ENCODE measurements at places on chromosomes 7 and 10.

DNA sequence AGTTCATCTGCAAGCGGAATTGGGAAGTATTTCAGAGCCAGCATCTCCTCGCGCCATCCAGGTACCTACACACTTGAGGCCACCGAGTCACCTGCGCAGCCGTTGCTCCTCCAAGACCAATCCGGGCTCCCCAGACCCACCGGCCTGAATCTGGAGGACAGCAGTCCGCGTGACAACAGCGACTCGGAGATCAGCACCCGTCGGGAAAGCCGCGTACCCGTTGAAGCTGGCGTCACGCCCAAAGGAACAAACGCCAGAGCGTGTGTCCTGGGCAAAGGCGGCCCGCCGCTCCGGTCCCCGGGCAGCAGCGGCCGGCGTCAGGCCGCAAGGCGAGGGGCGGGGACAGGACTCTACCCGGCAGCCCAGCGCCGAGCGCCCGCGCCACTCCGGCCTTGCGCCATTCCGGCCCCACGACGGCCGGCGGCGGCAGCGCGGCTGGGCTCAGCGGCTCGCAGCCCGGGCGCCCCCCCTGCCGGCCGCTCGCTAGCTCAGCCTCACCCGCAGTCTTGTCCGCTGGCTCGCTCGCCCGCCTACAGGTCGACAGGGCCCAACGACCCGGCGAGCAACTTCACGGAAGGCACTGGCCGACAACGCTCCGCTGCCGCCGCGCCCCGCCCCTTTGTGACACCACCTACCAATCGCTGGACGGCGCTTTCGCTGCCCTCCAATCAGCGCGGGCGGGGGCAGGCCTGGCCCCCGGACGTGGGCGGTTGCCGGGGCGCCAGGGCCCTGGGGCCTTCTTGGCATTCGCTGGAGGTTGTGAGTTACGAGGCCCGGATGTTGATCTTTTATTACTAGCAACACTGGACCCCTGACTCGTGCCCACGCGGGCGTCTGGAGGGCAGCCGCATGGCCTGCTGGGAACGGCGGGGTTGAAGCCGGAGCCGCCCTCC, at the start of gene ZFAND4:
TSS of gene ZFAND4 (minus strand) at position 592 of the 893 bp plus-strand sequence. CDS start 9,047 bp downstream, outside the sequence.
- peak; percentile 97 for DNase-seq

- DNase-seq, result peak; percentile 78
These were observed 7.0 kb downstream of the PKD1L1 start for GRCh38 chr7:47941136-47941844.

GRCh38 chr7:98556288-98556687, 60.8 kb upstream of the NPTX2 start:
- DNase-seq, result no peak

DNA sequence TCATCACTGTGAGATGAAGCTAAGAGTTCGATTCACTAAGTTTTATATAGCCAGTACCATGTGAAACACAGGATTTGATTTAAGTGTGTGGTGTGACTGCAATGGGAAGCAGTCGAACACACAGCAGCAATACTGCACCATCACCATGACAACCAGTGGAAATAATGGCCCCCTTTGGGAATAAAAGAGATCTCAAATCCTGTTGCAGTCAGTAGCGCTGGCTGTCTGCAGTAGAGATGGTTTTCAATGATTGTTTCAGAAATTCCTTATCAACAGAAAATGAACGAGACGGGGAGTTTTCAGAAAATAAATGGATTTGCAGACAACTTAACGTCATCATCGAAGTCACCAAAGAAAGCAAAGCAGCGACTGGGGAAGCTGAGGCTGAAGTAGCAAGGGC, 91.0 kb downstream of the PTPRE start:
- no peak for DNase-seq

- no peak for DNase-seq
These were observed 169.8 kb downstream of the ZNF248 start for GRCh38 chr10:37687581-37687980.

DNA sequence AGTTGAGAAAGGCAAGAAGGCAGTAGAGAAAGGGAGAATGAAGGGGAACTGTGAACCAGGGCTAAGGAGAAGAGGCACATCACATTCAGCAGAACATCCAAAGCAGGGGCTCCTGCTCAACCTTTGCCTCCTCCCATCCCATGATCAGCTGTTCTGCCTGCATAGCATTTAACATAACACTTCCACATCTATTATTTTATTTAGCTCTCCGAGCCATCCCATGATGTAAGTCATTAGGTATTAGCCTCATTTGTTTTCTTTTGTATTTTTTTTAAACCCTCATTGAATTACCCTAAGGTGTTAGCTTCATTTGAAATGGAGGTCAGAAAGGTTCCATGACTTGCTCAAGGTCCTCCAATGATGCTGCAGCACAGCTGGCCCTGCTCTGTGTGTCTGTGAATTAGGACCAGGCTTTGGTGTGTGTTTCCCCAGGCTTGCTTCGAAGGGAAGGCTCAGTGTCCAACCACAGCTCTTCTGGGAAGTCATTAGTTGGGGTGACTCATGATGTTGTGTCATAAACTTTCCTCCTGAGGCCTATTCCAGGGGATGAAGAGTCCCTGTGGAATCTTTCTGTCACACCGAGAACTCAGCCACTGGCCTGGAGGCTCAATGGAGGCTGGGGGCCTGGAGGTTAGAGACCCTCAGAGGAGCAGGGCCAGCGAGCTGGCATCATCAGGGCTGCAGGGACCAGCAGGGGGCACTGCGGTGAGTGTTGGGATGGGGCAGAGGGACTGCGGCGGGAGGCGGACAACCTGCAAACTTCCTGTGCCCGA, 16.5 kb downstream of the NPFFR1 start:
- peak; percentile 94 for DNase-seq

DNA sequence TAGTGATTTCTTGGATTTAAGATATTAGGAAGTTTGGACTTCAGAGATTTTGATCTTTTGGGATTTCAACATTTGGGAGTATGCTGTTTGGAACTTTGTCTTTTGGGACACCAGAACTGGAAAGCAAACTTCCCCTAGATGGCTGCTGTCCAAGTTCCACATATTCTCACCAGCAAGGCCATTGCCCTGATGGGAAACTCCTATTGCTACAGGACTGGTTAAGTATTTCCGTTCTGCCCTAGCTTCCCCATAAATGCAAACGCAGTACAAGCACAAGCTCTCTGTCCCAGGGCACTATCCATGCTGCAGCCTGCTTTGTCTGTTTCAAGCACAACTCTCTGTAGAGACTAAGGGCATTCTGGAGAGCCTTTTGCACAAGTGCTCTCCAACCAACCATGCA, 79.3 kb upstream of the SLC25A13 start:
- DNase-seq, result no peak

GRCh38 chr7:130995252-130996081, 261.5 kb upstream of the KLF14 start:
- DNase-seq, result peak; percentile 58

GRCh38 chr7:42292991-42293521, 56.0 kb upstream of the GLI3 start:
- no peak for DNase-seq

GRCh38 chr10:126156503-126156902, 231.8 kb downstream of the ADAM12 start:
- DNase-seq, result no peak

GRCh38 chr7:54796150-54796549, 37.1 kb upstream of the SEC61G start:
- no peak for DNase-seq

GRCh38 chr7:155460926-155461613, 3.1 kb downstream of the EN2 start:
- no peak for DNase-seq

DNA sequence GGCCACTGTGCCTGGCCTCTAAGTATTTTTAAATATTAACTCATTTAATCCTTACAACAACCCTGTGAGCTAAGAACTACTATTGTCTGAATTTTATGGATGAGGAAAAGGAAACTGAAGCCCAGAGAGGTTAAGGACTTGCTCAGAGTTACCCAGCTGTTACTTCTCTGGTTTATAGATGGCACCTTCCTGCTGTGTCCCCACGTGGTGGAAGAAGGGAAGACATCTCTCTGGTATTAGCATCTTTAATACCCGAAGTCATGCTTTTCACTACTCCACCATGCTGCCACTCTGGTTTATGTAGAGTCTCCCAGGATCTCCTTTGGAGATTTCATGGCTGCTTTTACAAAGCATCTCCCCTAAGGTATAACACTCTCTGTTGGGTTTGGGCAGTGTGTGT, 105.5 kb upstream of the MKLN1 start:
- DNase-seq, result no peak

- DNase-seq, result no peak
These were observed 157.1 kb downstream of the TSPAN12 start for GRCh38 chr7:120700796-120701195.

GRCh38 chr10:48609441-48609840, 4.6 kb upstream of the ARHGAP22 start:
- no peak for DNase-seq

GRCh38 chr7:7764520-7765396, 46.4 kb upstream of the RPA3 start:
- no peak for DNase-seq

DNA sequence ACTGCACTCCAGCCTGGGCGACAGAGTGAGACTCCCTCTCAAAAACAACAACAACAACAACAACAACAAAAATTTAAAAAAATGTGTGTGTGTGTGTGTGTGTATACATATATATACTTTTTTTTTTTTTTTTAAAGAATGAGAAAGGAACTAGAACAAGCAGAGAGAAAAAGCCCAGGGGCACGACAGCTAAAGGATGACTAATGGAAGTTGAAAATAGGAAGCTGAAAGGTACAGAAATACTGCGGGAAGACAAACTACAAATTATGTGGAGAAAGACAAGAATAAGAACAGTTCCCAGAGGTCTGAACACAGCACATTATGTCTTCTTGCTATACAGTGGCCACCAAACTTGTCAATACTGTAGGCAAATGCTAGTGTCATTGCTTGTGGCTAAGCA, 141.9 kb upstream of the PRSS1 start:
- no peak for DNase-seq

DNA sequence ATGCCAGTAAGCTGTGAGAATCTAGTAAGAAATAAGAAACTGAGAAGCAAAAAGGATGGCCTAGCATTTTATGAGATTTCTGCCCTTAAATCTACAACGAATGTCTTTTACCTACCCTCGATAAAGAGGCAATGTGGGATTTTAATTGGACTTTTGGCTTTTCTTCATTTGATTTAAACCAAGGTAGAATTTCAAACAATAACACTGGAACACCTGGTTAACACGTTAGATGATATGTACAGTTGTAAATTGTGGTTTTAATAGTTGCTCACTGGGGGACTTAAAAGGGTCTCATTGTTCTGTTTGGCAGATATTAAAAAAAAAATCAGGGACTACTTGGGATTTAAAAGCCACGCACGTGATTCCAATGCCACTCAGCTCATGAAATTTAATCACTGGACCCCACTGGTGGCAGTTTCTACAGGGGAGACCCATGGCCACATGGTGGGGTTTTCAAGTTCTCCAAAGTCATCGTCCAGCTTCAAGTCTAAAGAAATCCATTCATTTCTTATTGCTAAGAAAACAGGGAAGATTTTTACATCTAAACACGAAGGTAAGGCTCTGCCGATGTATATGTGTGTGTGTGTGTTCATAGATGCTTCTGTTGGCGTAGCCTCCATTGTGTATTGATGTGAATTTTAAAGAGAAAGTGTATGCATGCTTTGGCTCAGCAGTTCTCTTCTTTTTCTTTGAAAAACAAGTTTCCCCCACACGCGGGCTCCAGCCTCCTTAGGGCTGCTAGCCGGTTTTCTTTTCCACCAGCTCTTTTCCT, 588.6 kb upstream of the MKI67 start:
- no peak for DNase-seq

DNA sequence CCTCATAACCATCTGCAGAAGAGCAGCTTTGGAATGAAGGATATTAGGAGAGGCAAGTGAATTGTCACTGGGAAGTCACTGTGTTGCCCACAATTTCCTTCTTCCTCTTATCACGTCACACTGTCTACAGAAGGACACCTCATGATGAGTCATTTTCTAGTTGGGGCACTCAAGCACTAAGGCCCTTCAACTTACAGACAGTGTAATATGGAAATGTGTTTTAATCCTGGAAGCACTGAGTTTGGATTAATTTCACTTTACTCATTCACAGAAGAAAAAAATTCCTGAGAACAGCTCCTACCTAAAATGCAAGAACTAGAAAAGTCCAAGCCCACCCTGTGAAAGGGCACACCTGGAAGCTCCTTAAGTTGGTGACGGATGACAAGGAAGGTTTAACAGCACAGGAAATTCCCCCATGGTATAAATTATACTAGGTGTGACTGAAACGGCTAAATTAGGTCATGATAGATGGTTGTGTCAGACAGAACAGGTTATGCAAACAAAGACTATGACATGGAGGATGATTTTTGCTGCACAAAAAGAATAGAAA, 56.6 kb downstream of the PARD3 start:
- peak; percentile 85 for DNase-seq

DNA sequence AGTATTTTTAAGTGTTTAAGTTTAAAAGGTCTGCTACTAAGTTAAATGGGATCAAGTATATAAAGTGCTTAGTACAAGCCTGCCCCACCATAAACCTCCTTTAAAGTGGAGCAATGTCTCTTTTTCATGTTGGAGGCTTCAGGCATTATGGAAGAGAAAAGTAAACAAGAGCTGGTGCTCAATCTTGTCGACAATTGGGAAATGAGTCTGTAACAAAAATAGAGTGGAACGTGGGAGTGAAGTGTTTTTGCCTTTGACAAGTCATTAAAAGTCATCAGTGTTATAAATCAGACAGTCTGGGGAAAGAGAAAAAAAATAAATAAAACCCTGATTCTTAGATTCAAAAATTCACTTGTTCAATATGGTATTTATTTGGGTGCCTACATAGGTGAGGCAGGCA, 44.7 kb downstream of the DNAJC12 start:
- DNase-seq, result no peak

DNA sequence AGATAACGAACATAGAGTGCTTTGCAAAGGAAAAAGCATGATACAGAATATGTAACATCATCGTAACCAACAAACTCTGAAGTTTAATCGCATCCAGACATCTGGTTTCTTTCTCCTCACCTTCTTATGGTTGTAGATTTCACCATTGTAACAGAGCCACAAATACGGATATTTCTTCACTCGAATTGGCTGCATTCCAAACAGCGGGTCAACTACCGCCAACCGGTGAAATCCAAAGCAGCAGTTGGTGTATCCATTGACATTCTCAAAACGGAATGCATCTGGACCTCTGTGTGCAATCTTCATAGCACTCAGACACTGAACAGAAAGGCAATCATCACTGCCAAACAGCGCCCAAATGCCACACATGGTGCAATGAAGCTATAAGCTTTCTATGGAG, 3.4 kb downstream of the ASNS start:
- no peak for DNase-seq

- DNase-seq, result no peak
These were observed 101.5 kb upstream of the MTPN start for GRCh38 chr7:136078630-136079029.

- no peak for DNase-seq
These were observed 65.3 kb downstream of the HOXA1 start for GRCh38 chr7:27030393-27031050.

DNA sequence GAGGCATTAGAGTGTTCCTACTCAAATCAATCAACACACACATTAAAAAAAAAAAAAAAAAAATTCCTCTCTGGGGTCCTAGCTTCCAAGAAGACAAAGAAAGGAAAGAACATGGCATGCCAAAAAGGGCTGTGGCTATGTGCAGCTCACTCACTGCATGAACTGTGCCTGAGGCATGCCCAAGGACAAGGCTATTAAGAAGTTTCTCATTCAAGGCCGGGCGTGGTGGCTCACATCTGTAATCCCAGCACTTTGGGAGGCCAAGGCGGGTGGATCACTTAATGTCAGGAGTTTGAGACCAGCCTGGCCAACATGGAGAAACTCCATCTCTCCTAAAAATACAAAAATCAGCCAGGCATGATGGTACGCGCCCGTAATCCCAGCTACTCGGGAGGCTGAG, 41.9 kb upstream of the PPP3CB start:
- no peak for DNase-seq

GRCh38 chr10:114881901-114882300, 56.1 kb upstream of the TRUB1 start:
- peak; percentile 39 for DNase-seq

- DNase-seq, result no peak
These were observed 328.8 kb upstream of the MAGI2 start for GRCh38 chr7:79782256-79782655.
